ENCODE measurements at places on chromosomes 7 and 10.
A peak's percentile ranks its signal among the peaks of the same experiment; 100 is the strongest.

DNA sequence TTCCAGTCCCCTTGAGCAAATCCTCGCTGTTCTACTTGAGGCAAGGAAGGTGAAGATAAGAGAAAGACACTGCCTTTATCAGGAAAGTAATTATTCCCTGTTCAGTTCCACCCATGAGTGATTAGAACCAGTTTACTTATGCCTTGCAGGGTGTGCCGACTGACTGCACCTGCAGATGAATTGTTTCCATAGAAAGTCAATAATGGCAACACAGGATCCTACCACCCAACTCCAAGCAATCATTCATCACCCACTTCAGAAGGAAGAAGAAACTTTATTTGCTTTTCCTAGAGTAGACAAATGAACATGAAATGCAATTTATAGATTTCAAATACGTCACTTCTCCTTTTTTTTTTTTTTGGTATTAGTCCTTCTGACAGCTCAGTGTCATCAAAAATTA is 383.9 kb downstream of the SORCS1 start:
- DNase-seq = no peak

DNA sequence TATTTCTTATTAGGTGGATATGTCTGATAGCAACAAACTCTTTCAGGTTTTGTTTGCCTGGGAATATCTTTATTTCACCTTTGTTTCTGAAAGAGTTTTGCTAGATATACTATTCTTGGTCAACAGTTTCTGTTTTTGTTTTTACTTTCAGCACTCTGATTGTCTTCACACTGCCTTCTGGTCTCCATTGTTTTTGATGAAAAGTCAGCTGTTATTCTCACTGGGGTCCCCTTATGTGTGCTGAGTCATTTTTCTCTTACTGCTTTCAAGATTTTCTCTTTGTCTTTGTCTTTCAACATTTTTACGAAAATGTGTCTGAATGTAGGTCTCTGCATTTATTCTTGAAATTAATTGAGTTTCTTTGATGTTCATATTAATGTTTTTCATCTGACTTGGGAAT is 15.2 kb upstream of the RASSF4 start:
- DNase-seq = no peak

- DNase-seq = peak; percentile 36
Measured at GRCh38 chr10:91006001-91006751, 85.3 kb upstream of the ANKRD1 start.

DNA sequence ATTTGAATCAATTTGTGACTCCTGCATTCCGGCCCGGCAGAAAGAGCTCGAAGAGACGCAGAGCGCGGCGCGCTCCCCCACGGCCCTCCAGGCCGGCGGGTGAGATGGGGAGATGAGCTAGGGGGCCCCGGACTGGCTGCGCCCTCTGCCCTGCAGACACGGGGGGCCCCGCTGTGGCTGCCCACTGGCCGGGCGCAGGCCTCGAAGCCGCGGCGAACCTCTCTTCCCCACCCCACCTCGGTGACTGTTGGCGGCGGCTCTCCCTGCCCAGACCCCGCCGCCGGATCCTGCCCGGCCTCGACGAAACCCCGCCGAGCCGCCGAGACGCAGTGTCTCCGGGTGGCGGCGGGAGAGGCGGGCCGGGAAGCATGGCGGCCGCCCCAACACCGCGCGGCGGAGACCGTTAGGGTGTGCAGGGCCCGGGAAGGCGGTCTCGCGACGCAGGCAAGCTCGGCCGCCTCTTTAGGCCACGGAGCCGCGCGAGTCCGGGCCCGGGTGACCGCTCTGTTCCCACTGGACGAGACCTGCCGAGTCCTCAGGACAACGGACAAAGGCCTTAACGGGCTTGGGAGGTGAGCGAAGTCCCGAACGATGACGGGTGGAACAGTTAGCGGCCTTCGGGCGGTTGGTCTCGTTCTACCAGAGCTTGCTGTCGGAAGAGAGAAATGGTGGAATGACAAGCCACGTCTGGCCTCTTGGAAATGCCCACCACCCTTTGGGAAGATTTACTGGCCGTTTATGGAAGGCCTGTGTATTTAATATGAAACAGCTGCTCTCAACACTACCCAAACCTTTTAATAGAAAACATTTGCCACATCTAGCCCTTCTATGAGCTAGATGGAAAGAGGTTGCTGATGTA is 24.3 kb downstream of the NUP42 start:
- no peak for DNase-seq

DNA sequence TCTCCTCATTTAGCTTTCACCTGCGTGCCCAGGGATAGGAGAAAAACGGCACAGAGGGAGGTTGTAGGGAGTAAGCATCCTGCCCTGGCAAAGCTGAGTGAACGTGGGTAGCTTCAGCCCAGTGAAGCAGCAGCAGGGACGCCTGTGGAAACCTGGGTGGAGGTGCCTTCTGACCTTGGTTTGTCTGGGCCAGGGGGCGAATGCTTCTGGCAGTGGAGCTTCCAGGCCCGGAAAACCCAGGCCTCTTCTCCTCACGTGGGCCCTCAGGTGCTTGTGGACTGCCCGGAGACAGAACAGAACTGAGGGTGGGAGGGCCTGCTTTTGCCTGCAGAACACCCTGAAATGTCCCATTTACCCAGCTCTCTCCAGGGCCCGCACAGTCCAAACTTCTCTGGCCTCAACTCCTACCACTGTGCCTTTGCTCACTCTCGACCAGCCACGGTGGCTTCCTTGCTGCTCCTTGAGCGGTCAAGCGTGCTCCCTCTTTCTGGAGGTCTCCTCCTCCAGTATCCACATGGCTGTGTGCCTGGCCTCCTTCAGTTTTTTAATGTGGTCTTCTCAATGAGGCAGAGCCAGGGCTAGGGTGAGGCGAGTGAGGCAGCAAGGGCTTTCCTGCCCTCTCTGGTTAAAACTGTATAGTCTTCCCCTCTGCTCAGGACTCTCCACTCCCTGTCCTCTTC is 62.4 kb downstream of the TMEM209 start:
- no peak for DNase-seq

DNA sequence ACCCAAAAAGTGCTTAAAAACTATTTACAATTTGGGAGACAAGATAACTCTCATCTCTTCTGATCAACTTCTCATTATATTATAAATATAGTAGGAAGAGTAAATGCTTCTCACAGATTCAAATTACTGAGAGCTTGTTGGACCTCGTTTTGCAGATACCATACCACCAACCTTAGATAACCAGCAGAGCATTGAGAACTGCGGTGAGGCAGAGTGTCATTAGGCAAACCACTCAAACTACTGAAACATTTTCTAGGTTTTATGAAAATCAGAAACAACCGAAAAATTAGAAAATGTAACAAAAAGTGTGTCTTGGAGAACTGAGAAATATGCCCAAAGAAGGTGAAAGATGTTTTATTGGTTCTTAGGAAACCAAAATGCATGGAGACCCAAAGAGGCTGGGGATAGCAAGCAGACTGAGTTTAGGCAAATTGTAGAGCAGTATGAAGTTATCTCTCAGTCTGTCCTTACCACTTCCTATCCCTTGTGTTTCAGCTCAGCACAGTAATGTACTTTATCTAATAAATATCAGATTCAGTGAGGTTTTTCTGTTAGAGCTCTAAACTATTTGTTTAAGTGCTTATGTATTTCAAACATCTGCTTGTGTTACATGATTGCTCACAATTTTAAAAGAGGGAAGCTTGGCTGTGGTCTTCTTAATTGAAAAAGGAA is 77.9 kb downstream of the HECTD2 start:
- no peak for DNase-seq

DNA sequence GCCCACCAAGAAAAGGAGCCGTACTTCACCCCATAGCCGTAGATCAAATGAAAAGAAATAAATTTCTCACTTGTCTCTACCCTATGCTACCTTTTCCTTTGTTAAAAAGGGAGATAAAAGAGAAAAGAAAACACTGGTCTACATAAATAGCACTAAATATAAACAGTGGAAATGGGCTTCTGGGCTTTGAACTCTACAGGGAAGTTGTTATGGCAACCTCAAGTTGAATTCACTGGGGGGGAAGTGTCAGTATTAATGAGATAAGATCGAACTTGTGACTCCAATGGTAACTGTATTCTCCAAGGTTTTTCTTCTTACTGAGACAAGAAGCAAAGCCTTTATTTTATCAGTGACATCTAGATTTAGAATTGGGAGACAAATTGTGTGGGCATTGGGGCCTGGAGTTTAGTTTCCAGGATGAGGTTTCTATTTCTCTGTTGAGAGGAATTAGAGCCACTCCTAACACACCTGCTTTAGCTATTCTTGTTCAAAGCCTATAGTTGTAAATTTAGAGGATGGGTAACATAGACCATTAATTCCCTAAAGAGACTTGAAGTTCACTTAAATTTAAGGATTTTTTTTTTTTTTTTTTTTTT is 604.3 kb upstream of the GALNT17 start:
- DNase-seq = no peak
